Activated T-cell treated with anti-CD3 and anti-CD28 coated beads, Interleukin-2, amount 50 U/mL, for 72 hours (primary cell): ENCODE measurements at places on chromosomes 3 and 15. TPM values are rescaled to one million over a fixed set of nuclear protein-coding genes. Genes with fewer than 3 reads are reported as not detected.

ZBTB20 gene
- 19.8 TPM for total RNA-seq

QRICH1 gene
- 120 TPM for total RNA-seq

BNC1 gene
- not detected for total RNA-seq

CHRM5 gene
- not detected for total RNA-seq

THBS1 gene
- total RNA-seq = 0.99 TPM

DNAH12 gene
- total RNA-seq = 0.21 TPM

- no peak for DNase-seq
Observed at GRCh38 chr3:46929324-46929723, 47.2 kb downstream of the CCDC12 start.

DNA sequence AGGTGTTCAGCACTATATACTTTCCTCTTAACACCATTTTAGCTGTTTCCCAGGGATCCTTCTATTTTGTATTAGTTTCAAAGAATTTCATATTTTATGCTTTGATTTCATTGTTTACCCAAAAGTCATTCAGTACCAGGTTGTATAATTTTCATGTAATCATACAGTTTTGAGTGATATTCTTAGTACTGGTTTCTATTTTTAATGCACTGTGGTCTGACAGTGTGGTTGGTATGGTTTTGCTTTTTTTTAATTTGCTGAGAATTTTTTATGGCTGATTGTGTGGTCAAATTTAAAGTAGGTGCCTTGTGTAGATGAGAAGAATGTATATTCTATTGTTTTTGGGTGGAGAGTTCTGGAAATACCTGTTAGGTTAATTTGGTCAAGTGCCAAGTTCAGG is 323.4 kb upstream of the EPHA6 start:
- no peak for DNase-seq

DNA sequence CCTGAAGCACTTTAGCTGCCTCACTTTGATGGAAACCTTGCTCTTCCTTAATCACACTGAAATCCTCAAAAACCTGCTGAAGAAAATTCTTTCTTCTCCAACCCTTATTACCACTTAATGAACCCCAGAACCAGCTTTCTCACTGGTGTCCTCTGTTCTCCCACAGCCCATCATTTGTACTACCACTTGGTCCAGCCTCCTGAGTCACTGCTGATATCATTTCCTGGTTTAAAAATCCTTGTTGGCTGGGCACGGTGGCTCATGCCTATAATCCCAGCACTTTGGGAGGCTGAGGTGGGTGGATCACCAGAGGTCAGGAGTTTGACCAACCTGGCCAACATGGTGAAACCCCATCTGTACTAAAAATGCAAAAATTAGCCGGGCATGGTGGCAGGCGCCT is 418.6 kb upstream of the KCNMB2 start:
- DNase-seq = no peak

DNA sequence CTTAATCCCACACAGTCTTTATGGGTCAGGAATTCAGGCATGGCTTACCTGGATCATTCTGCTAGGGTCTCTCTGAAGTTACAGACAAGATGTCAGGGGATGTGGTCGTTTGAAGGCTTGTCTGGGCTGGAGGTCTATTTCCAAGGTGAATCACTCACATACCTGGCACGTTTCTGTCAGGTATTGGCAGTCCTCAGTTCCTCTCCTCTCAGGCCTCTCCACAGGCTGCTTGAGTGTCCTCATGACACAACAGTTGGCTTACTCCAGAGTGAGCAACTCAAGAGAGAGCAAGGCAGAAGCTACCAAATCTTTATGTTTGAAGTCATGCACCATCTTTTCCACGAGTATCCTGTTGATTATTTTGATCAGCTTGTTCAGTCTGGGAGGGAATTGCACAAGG is 43.9 kb upstream of the PARP14 start:
- DNase-seq = no peak

GRCh38 chr15:41810651-41811431 is 17.1 kb upstream of the JMJD7 start:
- no peak for DNase-seq

DNA sequence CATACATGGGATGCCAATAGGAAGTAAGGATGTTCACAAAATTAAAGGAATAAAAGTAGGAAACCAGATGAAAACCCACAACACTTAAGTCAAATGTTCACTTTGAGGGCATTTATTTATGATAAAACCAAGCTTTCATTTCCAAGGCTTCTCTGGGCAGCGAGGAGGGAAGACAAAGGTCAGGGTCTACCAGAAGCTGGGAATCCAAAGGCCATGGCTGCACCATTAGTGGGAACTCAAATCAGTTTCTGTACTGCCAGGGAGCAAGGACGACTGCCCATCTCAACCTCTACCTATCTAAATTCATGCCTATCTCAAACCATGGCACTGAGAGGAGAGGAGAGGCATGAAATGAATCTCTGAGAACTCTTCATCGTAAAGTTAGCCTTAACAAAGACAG is 22.6 kb downstream of the PBRM1 start:
- no peak for DNase-seq
